ENCODE measurements at places on chromosomes 13 and 19. TPM values are rescaled to one million over a fixed set of nuclear protein-coding genes. Genes with fewer than 3 reads are reported as not detected.

PLPPR3 gene
- total RNA-seq: 1.7 TPM

RASGRP4 gene
- not detected for total RNA-seq

MBD3L3 gene
- total RNA-seq: not detected

FGF22 gene
- not detected for total RNA-seq

CLDND2 gene
- not detected for total RNA-seq

SRRM5 gene
- not detected for total RNA-seq

TLE6 gene
- 1.2 TPM for total RNA-seq

TYROBP gene
- total RNA-seq: not detected

DAND5 gene
- not detected for total RNA-seq

ZNF724 gene
- 10.9 TPM for total RNA-seq

GFY gene
- not detected for total RNA-seq

PBX4 gene
- 6.0 TPM for total RNA-seq

IGLON5 gene
- total RNA-seq: 1.8 TPM

CEACAM16 gene
- total RNA-seq: not detected

ZNF626 gene
- 13.8 TPM for total RNA-seq

Data from epithelial cell of alveolus of lung (primary cell).